ENCODE measurements at places on chromosomes 1 and 21.

GRCh38 chr1:156581661-156582387 is 2.3 kb downstream of the TTC24 start:
- DNase-seq, result no peak

GRCh38 chr1:64318428-64318827 is 115.0 kb downstream of the UBE2U start:
- no peak for DNase-seq

DNA sequence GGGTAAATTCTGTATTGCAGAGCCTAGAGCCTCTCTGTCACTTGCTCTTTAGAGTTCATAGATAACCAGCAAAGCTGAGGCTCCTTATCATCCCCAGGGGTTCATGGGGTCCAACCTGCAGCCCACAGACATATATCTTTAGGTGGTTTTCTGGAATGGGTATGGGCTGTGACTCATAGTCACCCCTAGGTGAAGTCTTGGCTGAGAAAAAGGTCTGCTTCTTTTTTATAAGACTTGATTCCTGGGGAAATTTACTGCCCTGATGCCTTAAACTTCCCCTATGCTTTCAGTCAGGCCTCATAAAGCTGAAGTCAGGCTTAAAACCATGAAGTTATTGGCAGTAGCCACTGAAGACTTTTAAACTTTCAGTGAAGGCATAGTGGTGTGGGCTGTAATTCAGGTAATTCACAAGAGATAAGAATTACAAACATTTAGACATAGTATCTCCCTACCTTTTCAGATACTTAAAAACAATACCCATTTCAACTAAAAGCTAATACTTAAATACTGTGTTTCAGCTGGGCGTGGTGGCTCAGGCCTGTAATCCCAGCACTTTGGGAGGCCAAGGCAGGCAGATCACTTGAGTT is 46.8 kb downstream of the MACO1 start:
- no peak for DNase-seq

- DNase-seq, result no peak
Observed at GRCh38 chr1:244583358-244583982, 69.5 kb upstream of the DESI2 start.

DNA sequence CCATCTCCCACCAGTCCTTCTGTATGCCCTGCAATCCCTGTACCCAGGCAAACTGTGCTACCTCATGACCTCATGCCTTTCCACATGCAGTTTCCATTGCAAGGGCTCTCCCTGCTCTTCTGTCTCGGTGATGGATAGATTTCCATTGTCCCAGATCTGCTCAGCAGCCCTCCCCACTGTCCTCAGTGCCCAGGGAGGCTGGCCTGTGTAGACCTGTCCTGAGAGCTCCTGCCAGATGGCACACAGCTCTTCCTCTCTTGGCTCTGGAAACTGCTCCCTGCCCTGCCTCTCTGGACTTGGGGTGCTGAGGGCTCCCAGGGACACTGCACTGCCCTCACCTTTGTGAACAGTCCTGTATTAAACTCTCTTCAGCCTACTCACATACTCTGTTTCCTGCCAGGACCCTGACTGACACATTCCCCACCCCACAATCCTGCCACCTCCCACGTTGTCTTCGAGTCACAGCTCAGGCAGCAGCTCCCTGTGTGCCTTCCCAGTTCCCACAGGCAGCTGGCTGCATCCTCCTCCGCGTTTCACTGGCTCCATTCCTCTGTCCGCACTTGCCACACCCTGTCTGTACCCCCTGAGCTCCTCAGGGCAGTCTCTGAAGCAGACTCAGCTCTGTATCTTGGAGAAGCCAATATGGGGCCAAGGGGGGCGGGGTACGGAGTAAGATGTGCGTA is 57.0 kb downstream of the SPATA46 start:
- DNase-seq, result peak; percentile 54

- no peak for DNase-seq
Observed at GRCh38 chr1:162072740-162073139, 3.2 kb downstream of the NOS1AP start.

DNA sequence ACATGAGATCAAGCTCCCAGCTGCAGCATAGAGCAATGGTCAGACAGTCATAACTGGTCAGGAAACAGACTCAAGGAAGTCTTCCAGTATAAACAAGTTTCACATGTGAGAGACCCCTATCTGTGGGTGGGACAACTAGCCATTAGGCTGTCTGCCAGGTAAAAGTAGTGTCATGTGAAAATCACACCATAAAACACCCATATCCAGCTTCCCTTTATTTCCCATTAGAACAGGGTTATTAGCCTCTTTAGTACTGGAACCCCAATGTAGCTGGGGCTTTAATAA is 426.7 kb downstream of the KCNT2 start:
- DNase-seq, result no peak

DNA sequence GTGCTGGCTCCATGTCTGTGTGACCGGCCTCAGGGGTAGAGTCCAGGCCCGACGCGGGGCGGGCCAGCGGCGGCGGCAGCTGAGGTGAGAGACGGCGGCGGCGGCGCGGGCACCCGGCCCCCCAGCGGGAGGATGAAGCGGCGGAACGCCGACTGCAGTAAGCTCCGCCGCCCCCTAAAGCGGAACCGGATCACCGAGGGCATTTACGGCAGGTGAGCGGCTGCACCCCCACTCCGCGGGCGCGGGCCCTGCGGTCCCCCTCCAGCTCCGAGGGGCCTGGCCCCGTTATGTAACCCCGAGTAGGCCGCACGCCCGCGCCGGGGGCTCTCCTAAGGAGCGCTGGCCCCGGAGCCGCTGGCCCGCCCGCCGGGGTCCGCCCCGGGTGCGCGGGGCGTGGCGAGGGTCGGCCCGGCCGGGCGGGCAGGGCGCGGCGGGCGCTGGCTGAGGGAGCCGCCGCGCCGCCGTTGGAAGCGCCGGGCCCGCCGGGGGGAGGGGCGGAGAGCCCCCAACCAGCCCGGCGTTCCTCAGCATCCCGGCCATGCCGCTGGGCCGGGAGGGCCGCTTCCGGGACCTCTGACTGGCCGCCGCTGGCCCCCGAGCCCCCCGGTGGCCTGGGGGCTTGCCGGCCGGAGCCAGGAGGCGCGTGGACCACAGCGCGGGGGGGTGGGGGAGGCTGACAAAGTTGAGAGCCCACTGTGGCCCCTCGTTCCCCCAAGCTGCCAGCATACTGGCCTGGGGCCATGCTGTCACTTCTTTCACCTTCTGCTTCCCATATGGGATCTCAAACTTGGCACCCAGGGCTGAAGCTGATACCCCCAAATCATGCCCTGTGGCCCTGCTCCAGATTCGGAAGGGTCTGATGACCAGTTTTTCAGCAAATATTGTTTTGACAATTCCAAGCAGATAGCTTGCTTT is 527 bp downstream of the MACO1 start:
- peak; percentile 36 for DNase-seq

GRCh38 chr1:231695439-231696255 is 69.1 kb downstream of the DISC1 start:
- DNase-seq, result peak; percentile 58

GRCh38 chr1:30353637-30354036 is 369.7 kb downstream of the MATN1 start:
- DNase-seq, result no peak

- no peak for DNase-seq
Observed at GRCh38 chr21:45644041-45644906, 749 bp downstream of the PCBP3 start.

DNA sequence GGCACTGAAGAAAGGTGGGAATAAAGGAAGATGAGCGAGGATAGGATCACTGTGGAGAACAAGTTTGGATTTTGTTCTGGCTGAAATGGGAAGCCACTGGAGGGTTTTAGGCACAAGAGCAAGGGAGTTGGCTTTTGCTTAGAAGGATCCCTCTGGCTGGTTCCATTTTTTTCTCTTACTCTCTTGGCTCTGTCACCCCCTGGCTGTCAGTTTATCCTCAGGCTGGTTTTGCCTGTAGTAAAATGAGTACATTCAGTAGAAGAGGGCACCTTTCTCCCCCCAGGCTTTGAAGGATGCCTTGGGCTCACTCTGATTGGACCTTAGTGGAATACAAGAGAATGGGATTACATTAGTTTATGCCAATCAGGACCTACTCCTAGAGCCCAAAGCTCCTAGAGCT is 17.1 kb downstream of the CACHD1 start:
- DNase-seq, result no peak

DNA sequence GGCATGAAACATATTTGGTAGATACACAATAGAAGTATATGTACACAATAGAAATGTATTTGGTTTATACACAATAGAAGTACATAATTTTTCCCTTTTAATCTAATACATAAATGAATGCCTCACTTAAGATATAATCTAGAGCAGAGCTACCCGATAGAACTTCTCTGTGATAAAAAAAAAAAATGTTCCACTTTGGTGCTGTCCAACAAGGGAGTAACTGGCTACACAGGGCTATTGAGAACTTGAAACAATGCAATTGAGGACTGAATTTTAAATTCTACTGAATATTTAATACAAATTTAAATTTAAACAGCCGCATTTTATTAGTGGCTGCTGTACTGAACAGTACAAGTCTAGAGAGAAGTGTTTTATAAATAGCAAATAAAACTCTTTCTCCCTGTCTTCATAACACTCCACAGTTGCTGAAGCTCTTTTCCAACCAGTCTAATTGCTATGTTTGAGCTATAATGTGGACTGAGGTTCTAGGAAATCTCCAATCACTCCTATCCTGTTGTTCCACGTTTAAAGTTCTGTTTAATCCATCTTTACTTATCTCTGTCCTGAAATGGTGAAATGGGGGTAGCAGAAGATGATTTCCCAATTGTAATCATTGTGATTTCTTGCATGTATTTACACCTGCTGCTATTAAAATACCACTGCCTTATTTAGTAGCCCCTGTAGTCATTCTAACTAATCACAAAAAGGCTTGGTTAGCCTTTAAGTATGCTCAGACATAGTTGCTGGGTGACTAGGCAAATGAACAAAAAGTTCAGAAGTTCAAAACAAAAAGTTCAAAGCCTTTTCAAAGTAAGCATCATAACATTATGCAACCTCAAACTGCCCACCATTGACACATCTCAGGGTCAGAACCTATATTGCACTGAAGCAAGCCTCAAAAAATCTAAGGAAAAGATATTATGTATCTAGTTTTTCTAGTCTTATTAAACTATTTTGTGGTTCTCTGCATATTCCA is 192.3 kb upstream of the C1orf87 start:
- no peak for DNase-seq
